ENCODE measurements at places on chromosomes 3 and 15.

GRCh38 chr3:181613813-181614212 lies 97.9 kb upstream of the SOX2 start:
- no peak for DNase-seq

GRCh38 chr3:115428841-115429240 lies 194.5 kb upstream of the GAP43 start:
- no peak for DNase-seq

- no peak for DNase-seq
These were observed 723.9 kb upstream of the ALCAM start for GRCh38 chr3:104642827-104643226.

GRCh38 chr3:46448721-46449120 lies 16.0 kb downstream of the LTF start:
- DNase-seq, result no peak

- no peak for DNase-seq
These were observed 23.2 kb downstream of the FBLN2 start for GRCh38 chr3:13571831-13572750.

- DNase-seq, result no peak
These were observed 3.9 kb downstream of the TSC22D2 start for GRCh38 chr3:150411976-150412375.

- no peak for DNase-seq
These were observed 112.0 kb downstream of the TMCO5A start for GRCh38 chr15:38046257-38047051.

DNA sequence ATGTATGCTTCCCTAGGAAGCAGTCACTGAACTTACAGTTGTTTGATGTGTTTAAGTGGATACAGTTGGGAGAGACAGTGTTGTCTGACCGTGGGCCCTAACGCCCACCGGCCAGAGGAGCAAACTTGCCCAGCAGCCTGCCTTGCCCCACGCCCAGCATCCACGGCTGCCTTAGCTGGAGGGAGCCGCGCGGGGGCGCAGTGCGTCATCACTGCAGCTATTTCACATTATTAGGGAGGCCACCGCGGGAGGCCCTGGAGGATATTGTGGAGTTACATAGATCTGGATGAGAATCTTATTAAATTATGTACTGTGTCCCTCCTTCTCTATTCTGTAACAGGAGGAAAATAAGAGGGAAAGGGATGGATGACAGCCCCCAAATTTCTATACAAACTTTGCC lies 267.2 kb downstream of the GABRG3 start:
- DNase-seq, result no peak

DNA sequence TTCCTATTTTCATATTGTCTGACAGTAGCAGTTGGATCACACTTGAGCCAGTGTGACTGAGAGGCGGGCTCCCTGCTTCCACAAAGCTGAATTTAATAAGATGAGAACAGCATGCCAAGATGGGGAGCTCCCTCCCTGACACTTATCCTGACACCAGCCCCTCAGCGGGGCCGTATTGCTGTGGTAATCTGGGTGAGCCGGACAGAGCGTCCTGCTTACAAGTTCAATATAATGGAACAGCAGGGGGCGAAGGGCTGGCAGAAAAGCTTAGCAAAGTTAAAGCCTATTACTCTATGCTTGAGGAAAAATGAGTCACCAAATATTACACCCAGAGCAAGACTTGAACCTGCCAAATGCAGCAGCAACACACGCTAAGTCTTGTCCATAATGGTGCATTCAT lies 163.8 kb upstream of the CMC1 start:
- no peak for DNase-seq

DNA sequence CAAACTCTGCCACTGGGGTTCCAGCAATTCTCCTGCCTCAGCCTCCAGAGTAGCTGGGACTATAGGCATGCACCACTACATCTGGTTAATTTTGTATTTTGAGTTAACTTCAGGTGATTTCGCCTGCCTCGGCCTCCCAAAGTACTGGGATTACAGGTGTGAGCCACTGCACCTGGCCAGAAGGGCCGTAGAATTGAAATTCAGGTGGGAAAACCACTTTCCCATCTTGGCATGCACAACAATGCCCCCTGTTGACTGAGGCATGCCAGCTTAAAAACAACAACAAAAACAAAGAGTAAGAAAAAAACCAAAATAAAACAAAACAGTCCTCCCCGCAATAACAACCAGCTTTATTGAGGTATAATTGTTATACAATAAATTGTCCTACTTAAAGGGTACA lies 32.6 kb upstream of the RAB11A start:
- DNase-seq, result no peak

GRCh38 chr3:42988097-42988496 lies 9.0 kb downstream of the GASK1A start:
- DNase-seq, result no peak

- no peak for DNase-seq
These were observed 7.2 kb upstream of the BNIP2 start for GRCh38 chr15:59696332-59696731.

DNA sequence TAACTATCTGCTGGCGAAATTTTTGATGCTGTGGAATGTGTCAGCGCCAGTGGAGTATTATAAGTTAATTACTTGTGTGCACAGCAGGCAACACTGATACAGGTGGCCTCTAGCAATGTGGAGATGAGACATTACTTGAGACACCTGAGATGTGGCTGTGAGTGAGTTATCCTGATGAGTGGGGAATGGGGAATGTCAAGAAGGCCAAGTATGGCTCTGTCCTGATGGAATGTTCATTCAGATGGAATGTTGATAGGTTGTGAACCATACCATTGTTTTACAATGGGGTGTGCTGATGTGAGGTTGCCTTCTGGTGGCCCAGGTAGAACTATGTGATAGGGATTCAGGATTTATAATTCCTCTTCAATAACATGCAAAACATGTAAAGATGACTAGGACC lies 404.8 kb downstream of the PTPRG start:
- DNase-seq, result no peak

- DNase-seq, result no peak
These were observed 41.0 kb upstream of the SLC41A3 start for GRCh38 chr3:126124896-126125295.

- DNase-seq, result no peak
These were observed 285.1 kb upstream of the MANF start for GRCh38 chr3:51099794-51100535.

- no peak for DNase-seq
These were observed 38.2 kb upstream of the FAM3D start for GRCh38 chr3:58704745-58705144.

GRCh38 chr3:18946524-18946923 lies 201.8 kb upstream of the KCNH8 start:
- no peak for DNase-seq
